ENCODE measurements at places on chromosomes 16 and 17.

DNA sequence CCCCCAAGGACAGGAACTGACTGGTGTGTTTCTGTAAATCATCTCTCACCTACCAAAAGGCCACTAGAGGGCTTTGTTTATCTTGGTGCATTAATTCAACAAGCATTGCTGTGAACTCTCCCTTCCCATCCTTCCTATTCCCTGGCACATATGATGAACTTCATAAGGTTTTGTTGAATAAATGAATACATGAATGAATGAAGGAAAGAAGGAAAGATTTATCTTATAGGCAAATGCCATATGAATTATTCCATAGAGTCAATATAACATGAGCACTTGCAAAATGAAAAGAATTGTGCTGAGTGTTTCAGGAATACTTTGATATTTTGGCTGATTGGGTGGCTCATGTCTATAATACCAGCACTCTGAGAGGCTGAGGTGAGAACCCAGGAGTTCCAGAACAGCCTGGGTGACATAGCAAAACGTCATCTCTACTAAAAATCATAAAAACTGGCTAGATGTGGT, 4.3 kb downstream of the SPDYE4 start:
- no peak for DNase-seq

GRCh38 chr17:34850023-34850422, 111.2 kb downstream of the CCT6B start:
- DNase-seq, result no peak

DNA sequence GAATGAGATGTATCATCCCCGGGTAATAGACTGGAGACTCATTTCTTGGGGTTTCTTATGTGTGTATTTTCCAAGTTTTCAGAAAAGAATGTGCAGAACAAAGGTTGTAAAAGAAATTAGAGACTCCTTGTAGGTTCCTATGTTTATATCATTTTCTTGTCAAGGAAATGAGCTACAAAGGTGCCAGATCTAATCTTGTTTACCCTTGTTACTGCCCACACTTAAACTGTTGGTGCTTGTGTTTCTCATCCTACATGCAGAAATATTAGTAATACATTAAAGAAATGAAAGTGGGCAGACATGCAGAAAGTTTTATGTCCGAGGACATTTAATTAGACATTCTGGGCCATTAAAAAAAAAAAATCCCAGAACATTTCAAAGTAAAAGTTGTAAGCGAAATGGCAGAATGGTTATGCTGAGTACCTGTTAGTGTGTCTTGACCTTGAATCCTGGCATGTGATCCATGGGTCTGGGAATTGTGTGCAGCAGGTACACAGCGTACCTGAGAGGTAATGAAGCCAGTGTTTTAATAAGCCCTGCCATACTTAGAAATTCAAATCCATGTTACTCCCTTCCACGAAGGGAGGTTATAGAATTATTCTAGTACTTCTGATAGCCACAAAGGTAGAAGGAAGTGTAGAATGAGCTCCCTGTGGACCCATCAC, 62.6 kb upstream of the CACNG5 start:
- no peak for DNase-seq

- DNase-seq, result no peak
These were observed 23.5 kb downstream of the ORC6 start for GRCh38 chr16:46712911-46713310.

GRCh38 chr17:45276031-45276430, 14.1 kb upstream of the SPATA32 start:
- no peak for DNase-seq
